Activated T-helper 17 cell treated with anti-CD3 and anti-CD28 coated beads, Interleukin-2, amount 50 U/mL, for 72 hours (primary cell): ENCODE measurements at places on chromosomes 2 and 18. TPM values are rescaled to one million over a fixed set of nuclear protein-coding genes. Genes with fewer than 3 reads are reported as not detected.

The RAPGEF4 gene
- total RNA-seq: 1.4 TPM

The MYO3B gene
- total RNA-seq: 0.26 TPM

The THADA gene
- 36.9 TPM for total RNA-seq

The PLA2R1 gene
- 0.02 TPM for total RNA-seq

The IL1RL2 gene
- 0.41 TPM for total RNA-seq

The TDRD15 gene
- not detected for total RNA-seq

The CUL3 gene
- 128 TPM for total RNA-seq

The COLEC12 gene
- total RNA-seq: not detected

The ARHGAP25 gene
- 95.9 TPM for total RNA-seq

The DYSF gene
- not detected for total RNA-seq

The ARHGEF4 gene
- not detected for total RNA-seq

The GNAL gene
- total RNA-seq: 0.32 TPM

The ASXL3 gene
- not detected for total RNA-seq

The MDH1B gene
- 0.56 TPM for total RNA-seq

The SERPINB2 gene
- not detected for total RNA-seq

The TTC39C gene
- 76.7 TPM for total RNA-seq

The MC2R gene
- total RNA-seq: not detected

The CKAP2L gene
- 31.4 TPM for total RNA-seq

The ZNF236 gene
- 19.3 TPM for total RNA-seq

The ZEB2 gene
- total RNA-seq: 44.1 TPM

The OTOS gene
- total RNA-seq: not detected

The POTEJ gene
- not detected for total RNA-seq

The ELOA2 gene
- not detected for total RNA-seq
